ENCODE measurements at places on chromosomes 2 and 18. TPM values are rescaled to one million over a fixed set of nuclear protein-coding genes. Genes with fewer than 3 reads are reported as not detected.

- H3K27ac ChIP-seq: no peak overlapping the region
- no peak overlapping the region for H3K4me3 ChIP-seq
- peaks cover 2% of the 10 kb centered on the region for H3K27me3 ChIP-seq
- no peak for DNase-seq
- H3K36me3 ChIP-seq: no peaks in the 10 kb centered on the region
Measured at GRCh38 chr2:118791483-118791882, 56.0 kb downstream of the EN1 start.

GRCh38 chr18:80035997-80036396 is 1.8 kb downstream of the RBFA start:
- DNase-seq: no peak
- H3K27me3 ChIP-seq: no peaks in the 10 kb centered on the region
- H3K4me3 ChIP-seq: no peak overlapping the region
- H3K4me1 ChIP-seq: peaks cover 23% of the 10 kb centered on the region
- H3K27ac ChIP-seq: no peak overlapping the region

GRCh38 chr18:36697905-36698304 is 130.9 kb downstream of the TPGS2 start:
- H3K27ac ChIP-seq: no peak overlapping the region
- H3K36me3 ChIP-seq: no peaks in the 10 kb centered on the region
- no peak for DNase-seq
- peaks cover 4% of the 10 kb centered on the region for H3K27me3 ChIP-seq

DNA sequence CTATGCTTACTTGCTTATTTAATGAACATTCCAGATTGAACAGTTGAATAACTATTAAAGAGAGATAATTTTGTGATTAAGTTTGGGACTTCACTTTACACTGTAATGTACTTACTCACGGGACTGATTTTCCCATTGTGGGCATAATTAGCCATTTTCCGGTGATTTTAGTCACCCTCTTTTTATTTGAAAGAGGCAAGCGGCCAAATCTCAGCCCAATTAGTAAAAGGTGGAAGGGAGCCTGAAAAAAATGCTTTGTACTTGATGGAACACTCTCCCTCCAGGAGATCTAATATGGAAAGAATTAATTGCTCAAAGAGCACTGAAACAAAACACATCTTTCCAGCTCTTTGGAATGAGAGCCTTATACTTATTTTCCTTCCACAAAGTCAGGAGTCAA is 50.2 kb downstream of the CALCRL start:
- H3K4me3 ChIP-seq: no peak overlapping the region
- H3K36me3 ChIP-seq: no peaks in the 10 kb centered on the region
- DNase-seq: no peak

DNA sequence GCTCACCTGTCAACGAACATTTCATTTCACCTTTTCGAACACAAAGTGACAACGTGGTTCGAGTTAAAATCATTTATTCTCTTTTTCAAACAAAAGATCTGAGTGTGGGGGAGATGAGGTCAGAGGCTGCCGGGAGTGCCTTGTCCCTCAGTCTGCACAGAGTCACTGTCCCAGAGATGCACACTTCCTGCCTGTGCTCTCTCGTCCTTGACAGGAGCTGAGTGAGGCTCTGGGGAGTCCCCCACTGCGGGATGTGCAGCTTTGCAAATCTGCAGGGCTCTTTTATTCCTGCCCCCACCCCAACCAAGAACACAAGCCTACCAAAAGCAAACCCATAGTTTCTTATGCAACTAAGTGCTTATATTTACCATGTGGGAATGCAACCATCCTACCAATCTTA is 497.8 kb downstream of the EIPR1 start:
- no peak overlapping the region for H3K27ac ChIP-seq
- no peak overlapping the region for H3K4me3 ChIP-seq
- no peak for DNase-seq
- H3K27me3 ChIP-seq: peaks cover 2% of the 10 kb centered on the region

DNA sequence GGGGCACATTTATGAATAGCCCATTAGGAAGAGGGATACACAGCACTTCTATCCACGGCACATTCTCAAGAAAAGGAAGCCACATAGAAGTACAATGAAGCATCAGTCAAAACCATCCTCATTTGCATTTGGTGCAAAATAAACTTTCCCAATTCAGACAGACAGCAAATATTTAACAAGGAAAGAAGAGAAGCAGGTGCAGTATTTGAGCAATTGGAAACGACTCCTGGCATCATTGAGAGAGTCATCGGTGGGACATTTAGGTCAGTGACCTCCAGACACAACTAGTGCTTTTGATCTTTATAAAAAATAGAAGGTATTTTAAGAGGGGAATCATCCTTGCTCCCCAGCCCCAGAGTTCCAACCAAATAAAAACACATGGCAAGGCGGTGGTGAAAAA is 118.0 kb downstream of the MREG start:
- H3K27ac ChIP-seq: no peak overlapping the region
- no peak overlapping the region for H3K4me3 ChIP-seq
- no peak for DNase-seq
- no peaks in the 10 kb centered on the region for H3K36me3 ChIP-seq
- peaks cover 3% of the 10 kb centered on the region for H3K27me3 ChIP-seq

DNA sequence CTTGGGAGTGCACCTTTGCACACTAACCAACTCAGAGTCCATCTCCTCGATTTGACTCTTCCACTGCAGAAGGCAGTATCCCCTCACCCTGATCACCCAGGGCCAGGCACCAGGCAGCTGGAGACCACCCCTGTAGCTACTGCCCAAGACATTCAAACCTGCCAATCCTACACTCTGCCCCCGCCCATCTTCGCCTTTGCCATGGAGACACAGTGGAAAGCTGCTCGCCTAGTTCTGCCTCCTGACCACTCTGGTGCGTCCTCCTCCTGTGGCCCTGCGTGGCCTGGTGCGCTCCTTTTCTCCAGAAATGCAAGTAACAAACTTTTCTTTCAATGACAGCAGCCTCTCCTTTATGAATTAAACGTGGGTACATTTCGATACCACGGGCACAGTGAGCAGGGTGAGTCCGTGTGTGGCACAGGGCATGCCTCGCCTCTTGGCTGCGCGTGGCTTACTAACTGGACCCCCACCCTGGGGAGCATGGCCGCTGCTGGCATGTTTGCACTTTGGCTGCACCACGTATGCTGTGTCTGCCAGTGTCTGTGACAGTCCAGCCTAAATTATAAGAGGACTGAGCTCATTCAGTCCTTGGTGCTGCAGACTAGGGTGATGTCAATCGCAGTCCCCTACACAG is 47.6 kb downstream of the LONRF2 start:
- no peak overlapping the region for H3K4me3 ChIP-seq
- H3K36me3 ChIP-seq: no peaks in the 10 kb centered on the region
- no peak overlapping the region for H3K27ac ChIP-seq
- peaks cover 25% of the 10 kb centered on the region for H3K4me1 ChIP-seq

DNA sequence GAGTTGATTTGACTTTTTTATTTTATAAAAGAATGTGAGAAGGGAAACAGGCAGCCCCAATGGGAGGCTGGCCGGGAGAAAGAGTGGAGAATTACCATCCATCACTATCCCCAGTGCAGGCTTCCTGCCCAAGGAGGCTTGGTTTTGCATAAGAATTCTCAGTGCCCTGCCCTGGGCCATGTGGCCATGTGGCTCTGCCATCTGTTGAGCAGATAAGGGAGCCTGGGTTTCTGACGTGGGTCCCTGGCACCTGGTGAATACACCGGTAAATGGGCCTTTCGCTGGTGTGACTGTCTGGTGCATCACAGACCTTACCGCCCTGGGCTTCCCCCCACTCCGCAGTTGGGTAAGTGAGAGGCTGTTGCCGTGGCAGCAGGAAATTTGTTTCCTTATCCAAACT is 54.5 kb upstream of the TMEM163 start:
- no peaks in the 10 kb centered on the region for H3K36me3 ChIP-seq
- no peak overlapping the region for H3K27ac ChIP-seq
- H3K27me3 ChIP-seq: peaks cover 5% of the 10 kb centered on the region
- DNase-seq: no peak
- H3K4me1 ChIP-seq: no peaks in the 10 kb centered on the region
- H3K4me3 ChIP-seq: no peak overlapping the region

DNA sequence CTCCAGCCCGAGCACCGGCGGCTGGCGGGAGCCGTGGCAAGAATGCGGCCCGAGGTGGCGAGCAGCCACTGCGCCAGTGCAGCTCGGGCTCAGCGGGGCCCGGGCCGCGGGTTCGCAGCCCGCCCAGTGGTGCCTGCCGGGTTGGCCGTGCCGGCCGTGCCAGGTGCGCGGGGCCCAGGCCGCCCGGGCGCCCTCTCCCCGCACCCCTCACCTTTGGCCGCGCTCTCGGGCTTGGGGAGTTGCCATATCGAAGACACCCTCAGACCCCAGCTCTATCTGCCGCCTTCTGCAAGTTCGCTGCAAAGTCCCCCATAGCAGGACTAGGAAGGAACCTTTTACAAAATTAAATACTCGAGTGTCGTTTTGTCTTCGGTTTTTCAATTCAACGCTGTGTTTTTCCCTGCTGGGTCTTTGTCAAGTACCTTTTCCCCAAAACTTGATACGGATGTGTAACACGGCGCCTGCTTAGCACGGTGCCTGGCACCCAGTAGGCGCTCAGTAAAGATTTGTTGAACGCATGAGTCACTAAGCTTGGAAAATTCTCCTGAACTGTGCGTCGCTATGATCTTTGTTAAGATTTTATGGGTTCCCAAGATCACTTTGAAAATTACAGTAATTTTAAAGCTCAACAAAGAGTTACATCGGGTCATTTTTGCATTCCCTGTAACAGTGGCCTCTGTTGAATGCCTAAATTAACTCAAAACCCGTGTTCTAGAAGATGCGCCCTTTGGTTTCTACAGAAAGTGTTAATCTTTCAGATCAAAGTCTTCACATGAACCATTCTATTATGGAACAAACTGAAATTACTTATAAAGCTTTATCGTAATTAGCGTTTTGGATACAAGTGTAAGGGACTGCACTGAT is 750 bp downstream of the STRADB start:
- peaks cover 20% of the 10 kb centered on the region for H3K36me3 ChIP-seq
- peak overlapping the region; percentile 82 for H3K27ac ChIP-seq
- peaks cover 54% of the 10 kb centered on the region for H3K4me1 ChIP-seq
- no peak for DNase-seq
- H3K27me3 ChIP-seq: no peaks in the 10 kb centered on the region

GRCh38 chr2:107027205-107027604 is 141.2 kb upstream of the ST6GAL2 start:
- H3K36me3 ChIP-seq: no peaks in the 10 kb centered on the region
- no peak overlapping the region for H3K4me3 ChIP-seq
- no peak for DNase-seq
- no peak overlapping the region for H3K27ac ChIP-seq

DNA sequence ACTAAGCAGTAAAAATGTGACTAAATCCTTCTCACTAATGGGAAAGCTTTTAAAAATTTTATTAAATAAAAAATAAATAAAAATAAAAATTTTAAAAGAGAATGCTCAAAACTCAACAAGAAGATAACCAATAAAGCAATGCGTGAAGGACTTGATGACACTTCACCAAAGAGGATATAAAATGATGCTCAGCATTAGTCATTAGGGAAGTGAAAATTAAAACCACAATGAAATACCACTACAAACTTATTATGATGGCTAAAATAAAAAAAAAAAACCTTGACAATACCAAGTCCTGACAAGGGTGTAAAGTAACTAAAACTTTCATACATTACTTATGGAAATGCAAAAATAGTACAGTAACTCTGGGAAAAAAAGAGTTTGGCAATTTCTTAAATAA is 3.3 kb upstream of the WDR75 start:
- no peak overlapping the region for H3K4me3 ChIP-seq
- peaks cover 6% of the 10 kb centered on the region for H3K36me3 ChIP-seq
- H3K4me1 ChIP-seq: peaks cover 12% of the 10 kb centered on the region
- H3K27ac ChIP-seq: no peak overlapping the region
- DNase-seq: no peak

DNA sequence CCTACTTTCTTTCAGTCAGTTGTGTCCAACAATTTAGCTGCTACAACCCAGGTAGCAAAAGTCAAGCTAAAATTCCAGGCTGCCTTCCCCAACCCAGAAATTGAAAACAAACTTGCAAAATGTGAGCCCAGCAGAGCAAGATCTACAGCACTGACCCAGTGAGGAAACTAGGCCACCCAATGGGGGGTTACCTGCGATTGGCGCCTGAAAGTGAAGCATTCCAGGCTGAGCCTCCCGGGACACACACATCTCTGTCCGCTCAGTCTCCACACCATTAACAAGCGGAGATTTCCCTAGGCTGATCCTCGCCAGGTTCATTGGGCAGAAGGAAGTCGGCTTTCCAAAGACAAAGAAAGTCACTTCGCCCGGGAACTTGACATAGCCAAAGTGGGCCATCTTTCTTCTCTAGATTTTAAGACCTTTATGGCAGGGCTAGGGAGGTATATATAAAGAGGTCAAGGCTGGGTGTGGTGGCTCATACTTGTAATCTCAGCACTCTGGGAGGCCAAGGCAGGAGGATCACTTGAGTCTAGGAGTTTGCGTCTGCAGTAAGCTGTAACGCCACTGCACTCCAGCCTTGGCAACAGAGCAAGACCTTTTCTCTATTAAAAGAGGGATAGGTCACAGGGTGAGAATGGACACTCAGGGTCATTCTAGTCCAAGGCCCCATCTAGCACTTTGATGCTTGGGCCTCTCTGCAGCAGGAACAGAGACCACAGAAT is 53.6 kb downstream of the TTC32 start:
- no peak overlapping the region for H3K4me3 ChIP-seq
- no peaks in the 10 kb centered on the region for H3K4me1 ChIP-seq
- no peaks in the 10 kb centered on the region for H3K27me3 ChIP-seq

GRCh38 chr18:58522132-58522531 is 106.8 kb downstream of the ALPK2 start:
- no peaks in the 10 kb centered on the region for H3K36me3 ChIP-seq
- H3K4me3 ChIP-seq: no peak overlapping the region
- no peak overlapping the region for H3K27ac ChIP-seq
- H3K27me3 ChIP-seq: peaks cover 21% of the 10 kb centered on the region

- no peak overlapping the region for H3K4me3 ChIP-seq
- no peak for DNase-seq
- H3K4me1 ChIP-seq: no peaks in the 10 kb centered on the region
- no peaks in the 10 kb centered on the region for H3K27me3 ChIP-seq
- H3K36me3 ChIP-seq: no peaks in the 10 kb centered on the region
Measured at GRCh38 chr2:21772624-21773023, 648.9 kb downstream of the TDRD15 start.

Gene CMPK2
- total RNA-seq: 90.8 TPM

Gene STPG4
- total RNA-seq: not detected

Gene SMAD4
- total RNA-seq: 76.9 TPM

Gene SYT4
- total RNA-seq: not detected

Gene PIAS2
- 26.0 TPM for total RNA-seq

Gene EXOC6B
- total RNA-seq: 17.8 TPM

Gene ARMC9
- 0.92 TPM for total RNA-seq

Gene ELAC1
- total RNA-seq: 8.7 TPM

Gene MARCHF4
- total RNA-seq: not detected

Gene ATOH8
- 0.11 TPM for total RNA-seq

Data from activated CD8-positive, alpha-beta T cell treated with anti-CD3 and anti-CD28 coated beads, Interleukin-2, amount 10 ng/mL, durations not matched to agents 7 days and 5 days (primary cell).